ENCODE measurements at places on chromosomes 4 and X.

- DNase-seq: no peak
Measured at GRCh38 chrX:1273896-1274295, 5.3 kb downstream of the CSF2RA start.

DNA sequence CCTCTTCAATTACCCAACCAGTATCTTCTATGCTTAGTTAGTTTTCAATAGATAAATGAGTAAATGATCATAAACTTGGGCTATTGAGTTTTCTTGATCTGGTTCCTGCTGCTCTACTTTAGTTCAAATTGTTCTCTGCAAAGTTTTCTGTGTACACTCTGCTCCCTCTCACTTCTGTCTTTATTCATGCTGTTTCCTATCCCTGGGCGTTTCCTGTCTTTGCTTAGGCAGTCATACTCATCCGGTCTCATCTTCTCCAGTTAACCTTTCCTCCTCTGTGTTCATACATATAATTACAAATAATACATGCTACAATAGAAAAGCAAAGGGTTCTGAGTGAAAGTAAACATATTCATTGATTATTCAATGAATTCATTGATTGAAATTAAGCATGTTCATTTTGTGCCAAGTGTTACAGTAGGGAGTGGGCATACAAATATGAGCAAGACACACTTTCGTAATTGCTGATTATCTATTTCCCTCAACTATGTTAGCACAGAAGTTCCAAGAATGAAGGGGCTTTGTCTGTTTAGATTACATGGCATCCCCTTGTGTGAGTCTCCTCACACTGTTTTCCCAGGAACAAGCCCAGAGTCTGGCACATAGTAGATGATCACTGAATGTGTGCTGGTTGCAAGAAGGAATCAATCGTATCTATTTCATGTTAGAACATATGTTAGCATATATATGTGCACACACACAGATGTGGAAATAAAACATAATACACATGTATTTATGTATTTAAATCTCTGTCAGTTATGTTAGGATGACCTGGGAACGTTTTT lies 1.1 kb downstream of the RAB39B start:
- no peak for DNase-seq

DNA sequence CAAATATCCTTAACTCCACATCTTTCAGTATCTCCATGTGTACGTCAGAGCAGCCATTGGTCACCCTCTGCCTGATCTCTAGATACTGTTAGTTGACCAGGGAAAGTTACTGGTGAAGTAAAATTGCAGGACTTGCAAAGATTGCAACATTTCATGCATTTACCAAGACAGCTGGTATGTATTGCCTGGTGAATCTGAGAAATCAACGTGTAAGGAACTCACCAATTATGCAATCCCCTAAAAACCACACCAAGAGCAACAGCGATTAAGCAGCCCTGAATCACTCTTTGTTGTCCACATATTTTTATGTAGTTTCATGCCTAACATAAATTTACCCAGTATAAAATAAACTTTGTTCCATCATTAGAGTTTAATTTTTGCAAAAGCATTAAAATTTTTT lies 271.2 kb downstream of the NLGN4X start:
- DNase-seq: no peak

DNA sequence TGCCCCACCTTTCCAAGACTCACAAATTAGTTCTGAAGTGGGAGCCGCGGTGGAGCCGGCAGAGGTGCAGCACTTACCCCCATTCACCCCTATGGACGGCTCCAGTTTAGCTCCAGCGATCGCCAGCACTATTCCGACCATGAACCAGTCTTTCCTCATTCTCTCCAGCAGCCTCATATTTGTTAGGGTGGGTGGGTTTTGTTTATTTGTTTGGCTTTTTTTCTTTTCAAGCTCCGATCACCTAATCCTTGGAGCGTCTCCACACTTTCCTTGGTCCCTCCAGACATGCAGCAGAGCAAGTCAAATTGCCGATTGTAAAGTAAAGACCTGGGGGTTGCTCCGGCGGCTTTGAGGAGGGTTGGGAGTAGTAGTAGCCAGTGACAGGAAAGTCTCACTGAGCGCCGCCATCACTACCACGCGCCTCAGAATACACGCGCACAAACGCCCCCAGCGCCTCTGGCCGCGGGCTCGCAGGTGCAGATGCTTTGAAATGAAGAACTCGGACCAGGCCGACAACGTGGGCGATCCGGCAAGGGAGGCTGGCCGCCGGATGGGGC lies at the start of gene SLC10A7:
Gene SLC10A7 (minus strand): TSS at position 400 of the 557 bp plus-strand sequence. CDS start 223 bp downstream, at position 177.
- DNase-seq: no peak

GRCh38 chr4:120156120-120156718 lies 89.6 kb upstream of the MAD2L1 start:
- peak; percentile 45 for DNase-seq

DNA sequence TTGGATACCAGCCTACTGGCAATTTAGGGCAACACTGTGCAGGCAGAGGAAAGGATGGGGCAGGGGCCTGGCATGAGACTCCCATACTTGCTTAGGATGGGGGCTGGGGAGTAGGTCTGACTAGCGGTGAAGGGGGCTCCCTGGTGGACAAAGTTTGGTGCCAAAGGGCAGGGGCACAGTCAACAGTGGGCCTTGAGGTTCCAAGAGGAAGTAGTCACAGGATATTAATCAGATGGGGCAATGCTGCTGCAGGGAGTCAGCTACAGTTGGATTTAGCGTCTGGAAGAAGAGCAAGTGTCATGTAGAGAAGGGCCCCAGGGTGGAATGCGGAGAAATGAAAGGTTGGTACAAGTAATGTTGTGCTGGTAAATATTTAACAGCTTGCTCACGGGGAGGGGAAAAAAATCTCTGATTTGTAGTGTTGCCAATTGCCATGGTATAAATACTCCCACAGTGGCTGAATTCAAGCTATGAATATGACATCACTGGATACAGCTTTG lies 139.4 kb downstream of the PJA1 start:
- no peak for DNase-seq

- no peak for DNase-seq
Measured at GRCh38 chr4:101019313-101019712, 328.0 kb downstream of the PPP3CA start.

- DNase-seq: no peak
Measured at GRCh38 chr4:70110917-70111316, 43.1 kb upstream of the PRR27 start.

GRCh38 chr4:147465461-147465860 lies 15.4 kb upstream of the EDNRA start:
- no peak for DNase-seq

DNA sequence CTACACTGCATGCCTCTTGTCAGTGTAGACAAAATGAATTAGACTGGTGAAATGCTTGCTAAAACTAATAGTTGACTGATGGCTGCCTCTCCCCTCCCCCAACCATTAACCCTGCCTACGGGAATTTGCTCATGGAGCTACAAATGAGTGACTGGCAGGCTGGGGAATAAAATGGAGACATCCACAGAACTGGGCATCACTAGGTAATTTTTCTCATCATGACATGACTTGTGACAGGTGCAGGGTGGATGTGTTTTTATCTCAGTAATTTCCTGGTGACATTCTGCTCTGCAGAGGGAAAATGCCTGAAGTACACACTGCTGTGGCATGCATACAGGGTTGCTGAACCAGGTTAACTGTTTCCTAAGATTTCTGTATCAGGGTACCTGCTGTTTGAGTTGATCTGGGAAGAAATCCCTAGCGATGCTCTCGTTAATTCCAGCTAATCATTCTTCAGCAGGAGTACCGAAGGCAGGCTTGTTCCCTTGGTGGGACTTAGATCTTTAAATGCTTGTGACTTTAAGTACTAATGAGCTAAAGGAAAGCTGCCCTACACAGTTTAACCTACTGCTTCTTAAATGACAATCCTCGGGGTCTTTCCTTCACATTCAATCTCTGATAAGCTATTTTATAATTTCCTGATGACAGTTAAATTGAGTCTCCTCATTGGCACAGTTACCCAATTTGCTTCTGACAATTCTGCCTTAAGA lies 376.3 kb upstream of the LCORL start:
- no peak for DNase-seq

DNA sequence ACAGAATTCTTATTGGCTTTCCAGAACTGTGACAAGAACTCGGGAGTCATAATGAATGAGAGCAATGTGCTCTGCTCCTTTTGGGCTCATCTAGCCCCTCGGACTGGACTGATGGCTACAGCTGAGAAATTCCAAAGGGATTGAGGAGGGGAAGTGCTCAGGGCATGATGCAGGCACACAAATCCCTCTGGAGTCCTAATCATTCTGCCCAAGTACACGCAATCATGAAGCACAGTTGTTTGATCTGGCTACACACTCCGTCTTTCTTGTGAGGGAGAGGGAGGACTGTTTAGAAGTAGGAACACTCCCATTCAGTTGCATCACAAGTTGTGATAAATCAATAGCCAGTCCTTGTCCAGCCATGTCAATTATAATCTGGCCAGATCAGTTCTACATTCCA lies 237.5 kb downstream of the COL25A1 start:
- no peak for DNase-seq

GRCh38 chr4:25535701-25536473 lies 119.8 kb upstream of the SLC34A2 start:
- no peak for DNase-seq

DNA sequence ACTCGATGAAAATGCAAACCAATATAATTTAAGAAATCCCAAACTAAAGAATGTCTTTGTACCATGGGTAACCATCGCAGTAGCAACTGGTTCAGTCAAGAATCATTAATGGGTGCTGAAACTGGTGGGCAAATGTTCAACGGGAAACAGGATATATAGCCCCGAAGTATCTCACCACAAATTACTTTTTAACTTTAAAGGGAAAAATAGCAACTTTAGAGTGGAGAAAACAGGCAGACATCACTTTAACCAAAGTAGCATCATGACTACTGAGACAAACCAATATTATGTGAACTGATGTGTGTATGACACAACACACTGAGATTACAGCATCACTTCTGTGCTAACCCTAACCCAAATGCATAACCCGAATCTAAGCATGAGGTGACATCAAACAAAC lies 33.8 kb upstream of the SLAIN2 start:
- DNase-seq: no peak
